ENCODE measurements at places on chromosomes 1 and 21. TPM values are rescaled to one million over a fixed set of nuclear protein-coding genes. Genes with fewer than 3 reads are reported as not detected.
A peak's percentile ranks its signal among the peaks of the same experiment; 100 is the strongest.

Gene TSPAN1
- 73.9 TPM for total RNA-seq

Gene RBP7
- total RNA-seq = 34.5 TPM

DNA sequence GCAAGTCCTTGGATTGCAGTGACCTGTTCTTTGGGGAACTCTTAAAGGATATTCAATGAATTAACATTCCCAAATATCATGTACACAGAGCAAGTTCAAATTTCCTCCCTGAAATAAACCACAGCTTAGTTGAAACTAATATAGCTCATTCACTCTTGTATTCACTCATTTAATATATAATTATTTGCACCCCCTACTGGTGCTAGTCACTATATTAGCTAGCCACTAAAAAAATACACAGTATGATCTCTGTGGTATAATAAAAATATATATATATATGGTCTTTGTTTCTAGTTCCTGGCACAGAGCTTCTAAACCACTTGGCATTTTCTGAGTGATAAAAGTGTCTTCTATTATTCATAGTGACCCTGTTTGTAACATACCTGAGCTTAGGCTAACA is 177.3 kb upstream of the LYPLAL1 start:
- H3K27me3 ChIP-seq = no peaks in the 10 kb centered on the region
- no peak overlapping the region for H3K27ac ChIP-seq
- no peaks in the 10 kb centered on the region for H3K36me3 ChIP-seq
- DNase-seq = no peak

Gene SSX2IP
- total RNA-seq = 11.4 TPM

GRCh38 chr1:118300808-118301207 is 115.8 kb upstream of the SPAG17 start:
- H3K27ac ChIP-seq = no peak overlapping the region
- H3K4me3 ChIP-seq = no peak overlapping the region
- H3K4me1 ChIP-seq = no peaks in the 10 kb centered on the region
- no peaks in the 10 kb centered on the region for H3K36me3 ChIP-seq

DNA sequence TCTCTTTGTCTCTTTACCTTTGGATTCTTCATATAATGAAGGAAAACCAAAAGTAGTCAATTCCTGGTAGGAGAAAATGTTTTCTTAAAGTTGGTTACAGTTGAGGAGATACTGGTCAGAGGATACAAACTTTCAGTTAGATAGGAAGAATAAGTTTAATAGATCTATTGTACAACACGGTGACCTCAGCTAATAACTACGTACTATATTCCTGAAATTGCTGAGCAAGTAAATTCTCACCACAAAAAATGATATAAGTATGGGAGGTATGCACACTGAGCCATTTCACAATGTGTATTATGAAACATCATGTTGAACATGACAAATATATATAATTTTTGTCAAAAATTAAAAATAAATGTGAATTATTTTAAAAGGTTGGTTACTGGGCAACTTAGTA is 20.4 kb downstream of the SSX2IP start:
- H3K27me3 ChIP-seq = no peaks in the 10 kb centered on the region
- no peak overlapping the region for H3K4me3 ChIP-seq
- DNase-seq = no peak
- H3K36me3 ChIP-seq = no peaks in the 10 kb centered on the region
- no peak overlapping the region for H3K27ac ChIP-seq

Gene LCE1F
- not detected for total RNA-seq

Gene DNAJC6
- total RNA-seq = 9.2 TPM

- no peaks in the 10 kb centered on the region for H3K4me1 ChIP-seq
- peaks cover 20% of the 10 kb centered on the region for H3K36me3 ChIP-seq
- no peak overlapping the region for H3K27ac ChIP-seq
- no peak overlapping the region for H3K4me3 ChIP-seq
- H3K27me3 ChIP-seq = no peaks in the 10 kb centered on the region
- DNase-seq = no peak
Measured at GRCh38 chr1:40090652-40091355, 6.2 kb downstream of the PPT1 start.

Gene ATP5IF1
- 307 TPM for total RNA-seq

DNA sequence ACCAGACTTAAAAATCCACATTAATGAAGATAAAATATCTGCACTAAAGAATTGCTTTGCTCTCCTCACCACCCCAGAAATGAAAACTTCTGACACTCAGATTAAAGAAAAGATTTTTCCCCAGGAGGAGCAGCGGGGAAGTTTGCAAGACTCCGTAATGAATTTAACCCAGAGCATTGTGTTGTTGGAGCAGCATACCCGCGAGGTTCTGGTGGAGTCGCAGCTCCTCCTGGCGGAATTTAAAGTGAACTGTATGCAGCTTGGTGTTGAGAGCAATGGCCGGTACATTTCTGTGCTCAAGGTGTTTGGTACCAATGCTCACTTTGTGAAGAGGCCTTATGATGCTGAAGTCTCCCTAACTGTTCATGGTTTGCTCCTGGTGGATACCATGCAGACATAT is 46.4 kb downstream of the VPS13D start:
- H3K4me1 ChIP-seq = no peaks in the 10 kb centered on the region
- H3K36me3 ChIP-seq = peaks cover 47% of the 10 kb centered on the region
- peak; percentile 11 for DNase-seq
- H3K27ac ChIP-seq = no peak overlapping the region
- H3K27me3 ChIP-seq = no peaks in the 10 kb centered on the region
- H3K4me3 ChIP-seq = no peak overlapping the region

DNA sequence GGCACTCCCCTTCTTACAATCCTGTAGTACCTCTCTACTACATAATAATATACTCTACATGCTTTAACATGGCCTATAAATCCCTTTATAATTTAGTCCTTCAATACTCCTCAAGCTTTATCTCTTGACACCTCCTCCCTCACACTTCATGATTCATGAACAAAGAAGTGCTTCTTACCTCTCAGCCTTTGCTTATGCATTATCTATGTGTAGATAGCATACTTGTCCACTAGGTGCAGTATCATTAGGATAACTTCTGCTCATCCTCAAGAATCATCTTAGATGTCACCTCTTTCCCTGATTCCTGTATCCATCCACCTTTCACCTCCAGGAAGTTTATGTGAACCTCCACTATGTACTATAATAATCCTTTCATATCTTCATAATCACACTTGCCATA is 74.4 kb downstream of the COL24A1 start:
- no peaks in the 10 kb centered on the region for H3K4me1 ChIP-seq
- H3K36me3 ChIP-seq = no peaks in the 10 kb centered on the region
- DNase-seq = no peak
- no peak overlapping the region for H3K4me3 ChIP-seq
- no peak overlapping the region for H3K27ac ChIP-seq

DNA sequence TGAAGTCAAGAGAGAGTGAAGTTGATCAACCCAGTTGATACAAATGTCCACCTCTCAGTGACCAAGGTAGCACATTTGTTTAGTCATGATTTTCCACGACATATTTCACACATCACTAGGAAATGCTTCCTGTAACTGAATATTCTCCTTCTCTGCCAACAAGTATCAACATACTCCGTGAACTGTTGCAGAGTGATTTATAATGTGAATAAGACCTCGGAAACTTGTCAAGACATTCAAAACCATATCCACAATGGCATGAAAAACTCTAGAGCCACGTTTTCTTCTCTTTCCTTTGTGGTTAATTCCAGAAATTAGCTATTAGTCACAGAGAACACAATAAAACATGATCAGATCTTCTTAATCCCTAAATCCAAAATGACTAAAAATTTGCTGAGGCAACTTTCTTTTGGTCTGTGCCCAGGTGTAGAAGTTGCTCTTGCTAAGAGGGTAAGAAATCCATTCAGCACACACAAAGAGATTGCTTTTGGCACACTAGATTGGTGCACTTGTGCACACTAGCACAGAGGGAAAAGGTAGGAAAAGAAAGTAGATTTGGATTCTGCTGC is 244.3 kb upstream of the NRIP1 start:
- no peaks in the 10 kb centered on the region for H3K27me3 ChIP-seq
- H3K4me1 ChIP-seq = no peaks in the 10 kb centered on the region
- H3K36me3 ChIP-seq = no peaks in the 10 kb centered on the region

- no peaks in the 10 kb centered on the region for H3K36me3 ChIP-seq
- DNase-seq = no peak
- no peak overlapping the region for H3K27ac ChIP-seq
- H3K4me3 ChIP-seq = no peak overlapping the region
- peaks cover 29% of the 10 kb centered on the region for H3K4me1 ChIP-seq
Measured at GRCh38 chr1:178934546-178934945, 63.7 kb upstream of the ANGPTL1 start.

Gene FMO3
- 0.39 TPM for total RNA-seq

DNA sequence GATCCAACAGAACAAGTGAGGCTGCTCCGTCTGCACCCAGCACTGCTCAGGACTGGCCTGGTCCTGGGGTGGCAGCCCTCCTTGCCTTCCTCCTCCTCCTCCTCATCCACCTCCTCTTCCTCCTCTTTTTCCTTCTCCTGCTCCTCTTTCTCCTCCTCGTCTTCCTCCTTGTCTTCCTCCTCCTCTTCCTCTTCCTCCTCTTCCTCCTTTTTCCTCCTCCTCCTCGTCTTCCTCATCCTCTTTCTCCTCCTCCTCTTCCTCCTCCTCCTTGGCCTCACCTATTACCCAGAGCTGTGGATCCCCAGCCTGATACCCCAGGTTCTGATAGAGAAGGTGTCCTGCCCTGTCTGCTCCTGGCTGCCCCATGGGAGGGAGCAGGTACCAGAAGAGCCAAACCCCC is 16.6 kb upstream of the MFN2 start:
- no peak overlapping the region for H3K27ac ChIP-seq
- H3K4me1 ChIP-seq = peaks cover 13% of the 10 kb centered on the region

DNA sequence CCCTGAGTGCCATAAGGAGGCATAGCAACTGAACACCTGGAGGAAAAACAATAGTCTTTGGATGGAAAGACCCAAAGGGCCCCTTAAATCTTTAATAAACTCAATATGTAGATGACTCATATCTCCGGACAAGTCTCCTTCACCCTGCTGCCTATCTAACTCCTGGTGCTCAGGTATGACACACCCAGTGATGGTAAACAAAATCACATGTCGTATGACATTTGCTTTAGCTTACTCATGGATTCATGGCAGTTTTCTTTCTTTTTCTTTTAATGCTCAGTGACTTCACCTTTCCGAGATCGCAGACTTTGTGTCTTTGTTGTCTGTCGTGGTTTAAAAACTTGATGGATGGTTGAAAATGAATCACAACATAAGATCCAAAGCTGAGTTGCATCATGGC is 208.5 kb upstream of the PROX1 start:
- H3K36me3 ChIP-seq = no peaks in the 10 kb centered on the region
- no peak overlapping the region for H3K27ac ChIP-seq
- H3K27me3 ChIP-seq = no peaks in the 10 kb centered on the region

GRCh38 chr1:68506386-68506785 is 9.5 kb upstream of the DEPDC1 start:
- H3K27me3 ChIP-seq = no peaks in the 10 kb centered on the region
- DNase-seq = peak; percentile 54
- H3K4me1 ChIP-seq = no peaks in the 10 kb centered on the region
- H3K4me3 ChIP-seq = no peak overlapping the region
- H3K36me3 ChIP-seq = no peaks in the 10 kb centered on the region

Gene CSF1
- total RNA-seq = 127 TPM

DNA sequence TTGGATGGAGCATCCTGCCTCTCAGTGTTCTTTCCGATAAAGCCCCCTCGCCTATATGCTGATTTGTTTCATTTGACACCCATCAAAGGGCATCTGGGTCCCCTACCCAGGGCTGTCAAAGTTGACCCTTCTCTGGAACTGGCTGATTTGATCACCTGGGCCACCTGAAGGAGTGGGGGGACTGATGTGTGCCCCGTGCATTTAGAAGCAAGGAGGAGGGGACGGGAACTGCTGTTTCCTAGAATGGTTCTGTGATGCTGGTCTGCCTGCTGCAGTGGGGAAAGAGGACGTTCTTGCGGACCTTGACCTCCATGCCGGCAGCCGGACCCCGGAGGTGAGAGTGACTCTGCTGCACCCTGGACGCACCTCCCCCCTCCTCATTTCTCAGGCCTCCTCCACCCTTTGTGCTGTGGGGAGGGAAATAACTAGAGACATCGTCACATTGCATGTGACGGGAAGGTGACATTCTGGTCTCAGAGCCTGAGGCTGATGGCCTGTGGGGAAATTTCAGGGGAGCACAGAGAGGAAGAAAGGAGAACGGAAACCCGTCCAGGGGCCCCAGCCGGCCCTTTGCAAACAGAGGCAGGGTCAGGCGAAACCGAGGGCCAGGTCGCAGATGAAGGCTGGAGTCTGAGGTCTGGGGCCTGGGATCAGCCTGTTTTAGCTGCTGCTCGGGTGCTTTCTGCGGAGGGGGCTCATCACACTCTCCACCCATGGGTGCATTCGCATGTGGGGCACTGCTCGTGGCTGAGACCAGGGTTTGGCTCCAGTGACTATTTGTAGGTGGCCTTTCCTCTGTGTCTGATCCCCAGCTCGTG is 25.7 kb downstream of the CRYAA start:
- H3K27me3 ChIP-seq = no peaks in the 10 kb centered on the region
- no peak for DNase-seq
- no peak overlapping the region for H3K4me3 ChIP-seq
- no peak overlapping the region for H3K27ac ChIP-seq
- no peaks in the 10 kb centered on the region for H3K36me3 ChIP-seq

DNA sequence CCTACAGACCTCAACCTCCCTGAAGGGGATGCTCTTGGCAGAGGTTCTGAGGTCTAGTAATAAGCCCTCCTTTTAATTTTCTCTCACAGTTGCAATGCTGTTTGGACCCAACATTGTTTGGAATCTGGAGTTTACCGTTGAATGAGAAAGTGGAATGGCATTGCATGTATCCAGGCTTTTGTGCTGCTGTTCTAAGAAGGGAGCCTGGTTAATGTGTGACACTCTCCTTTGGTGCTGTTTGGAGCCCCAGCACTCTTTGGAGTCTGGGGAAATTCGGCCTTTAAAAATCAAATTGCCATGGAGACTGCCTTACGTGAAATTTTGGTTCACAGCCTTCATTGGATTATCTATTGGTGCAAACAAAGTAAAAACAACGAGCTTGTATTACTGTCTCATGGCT is 23.7 kb upstream of the TMEM61 start:
- no peak for DNase-seq
- no peaks in the 10 kb centered on the region for H3K27me3 ChIP-seq
- H3K36me3 ChIP-seq = no peaks in the 10 kb centered on the region
- H3K4me1 ChIP-seq = no peaks in the 10 kb centered on the region
- H3K27ac ChIP-seq = no peak overlapping the region

DNA sequence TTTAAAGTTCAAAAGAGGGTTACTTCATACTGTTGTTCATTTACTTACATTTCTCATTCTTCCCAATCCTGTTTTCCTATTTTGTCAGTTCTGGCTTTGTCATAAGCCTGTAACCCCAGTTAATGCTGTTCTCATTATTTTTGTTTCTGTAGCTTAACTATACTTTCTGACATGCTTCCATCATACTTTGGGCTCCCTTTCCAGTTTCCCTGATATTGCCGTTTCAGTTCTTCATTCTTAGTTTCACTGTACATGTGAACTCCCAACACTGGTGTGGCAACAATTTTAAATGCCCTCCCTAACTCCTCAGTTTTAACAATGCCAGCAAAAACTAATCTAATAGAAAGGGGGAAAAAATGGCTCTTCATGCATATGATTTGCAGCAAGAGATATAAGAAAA is 456.7 kb downstream of the LMO4 start:
- no peak overlapping the region for H3K27ac ChIP-seq
- H3K4me1 ChIP-seq = no peaks in the 10 kb centered on the region
- no peak for DNase-seq
- H3K27me3 ChIP-seq = no peaks in the 10 kb centered on the region

Measured in thyroid gland (tissue), 4 donors.